ENCODE measurements at places on chromosomes 1 and 21. TPM values are rescaled to one million over a fixed set of nuclear protein-coding genes. Genes with fewer than 3 reads are reported as not detected.

Gene ALPL
- total RNA-seq: 0.93 TPM

Gene HSD11B1
- total RNA-seq: 1.7 TPM

Gene PTPRF
- total RNA-seq: 993 TPM

Gene FAM151A
- not detected for total RNA-seq

Gene KRTAP11-1
- total RNA-seq: not detected

Gene ANXA9
- 0.50 TPM for total RNA-seq

Gene PCNX2
- 30.3 TPM for total RNA-seq

Gene GABRD
- not detected for total RNA-seq

Gene RHBG
- total RNA-seq: not detected

Gene FAM43B
- not detected for total RNA-seq

Gene CBS
- total RNA-seq: 52.3 TPM

Gene CNR2
- not detected for total RNA-seq

Gene OR2M3
- not detected for total RNA-seq

Gene OR2L2
- total RNA-seq: not detected

Gene SLC9C2
- total RNA-seq: not detected

Gene S100A4
- total RNA-seq: 5.5 TPM

Gene FCRL5
- total RNA-seq: not detected

Gene LCE2C
- total RNA-seq: not detected
